Hippocampal formation (tissue), 2 donors: ENCODE measurements at places on chromosomes 4 and X.

DNA sequence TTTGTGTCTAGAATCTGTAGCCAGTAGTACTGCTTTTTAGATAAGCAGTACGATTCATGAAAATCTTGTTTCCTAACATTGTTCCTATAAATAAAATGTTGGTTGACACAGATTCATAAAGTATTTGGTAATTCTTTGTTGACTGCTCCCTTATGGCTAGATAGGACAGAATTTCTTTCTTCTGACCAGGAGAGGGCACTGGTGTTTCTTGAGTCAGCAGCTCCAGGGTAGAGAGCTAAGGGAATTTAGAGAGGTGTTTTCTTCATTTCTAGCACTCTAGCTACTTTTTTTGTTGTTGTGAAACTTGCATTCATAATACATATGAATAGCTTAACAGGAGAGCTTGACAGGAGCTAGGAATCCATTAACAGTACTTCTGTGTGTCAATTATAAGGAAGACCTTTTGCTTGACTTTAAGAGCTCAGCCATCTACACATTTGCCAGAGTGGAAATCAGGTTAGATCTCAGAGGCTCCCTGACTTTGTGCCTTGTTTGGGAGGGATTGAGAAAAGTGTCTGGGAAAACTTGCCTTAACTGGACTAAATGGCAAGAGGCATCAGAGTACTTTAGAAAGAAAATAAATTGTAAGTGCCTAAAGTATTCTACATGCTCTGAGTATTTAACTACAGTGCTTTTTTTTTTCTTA, 756.1 kb downstream of the SH3BGRL start:
- DNase-seq: peak; percentile 32

- no peak for DNase-seq
These were observed 94.7 kb upstream of the SPRY1 start for GRCh38 chr4:123301923-123302322.

DNA sequence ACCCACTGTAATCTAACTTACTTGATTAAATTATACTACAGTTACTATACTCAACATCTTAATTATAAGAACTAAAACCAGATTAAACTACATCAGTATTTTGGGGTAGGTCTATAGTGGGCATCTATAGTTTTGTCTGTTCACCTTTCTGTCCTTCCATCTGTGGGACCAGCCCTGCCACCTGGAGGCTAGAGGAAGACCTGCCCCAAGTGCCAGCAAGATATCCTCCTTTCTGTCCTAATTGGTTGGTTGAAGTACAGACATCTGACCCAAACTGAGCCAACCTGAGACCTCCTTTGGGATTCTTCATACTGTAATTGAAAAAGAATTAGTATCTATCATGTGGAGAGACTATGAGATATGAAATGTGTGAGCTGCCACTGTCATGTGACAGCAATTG, 172.2 kb upstream of the TLL1 start:
- no peak for DNase-seq

GRCh38 chr4:79588679-79589078, 180.7 kb upstream of the GK2 start:
- no peak for DNase-seq

- DNase-seq: no peak
These were observed 91.5 kb downstream of the HPRT1 start for GRCh38 chrX:134551376-134552048.

- no peak for DNase-seq
These were observed 497 bp downstream of the HPGD start for GRCh38 chr4:174521800-174522182.

DNA sequence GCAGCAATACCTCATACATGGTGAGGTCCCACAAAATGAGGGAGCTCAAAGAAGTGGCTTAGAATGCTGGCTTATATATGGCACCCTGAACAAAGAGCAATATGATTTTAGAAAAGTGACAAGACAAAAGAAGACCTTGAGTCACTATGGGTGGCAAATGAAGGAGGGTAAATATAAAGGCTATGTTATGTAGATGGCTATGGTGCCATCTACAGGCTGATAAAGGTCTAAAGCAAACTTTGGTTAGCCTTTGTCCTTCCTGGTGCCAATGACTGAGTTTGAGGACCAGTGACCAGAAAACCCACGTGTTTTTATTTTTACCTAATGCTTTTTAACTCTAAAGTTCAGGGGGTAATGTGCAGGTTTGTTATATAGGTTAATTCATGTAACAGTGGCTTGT, 151.8 kb downstream of the CCNG2 start:
- no peak for DNase-seq

DNA sequence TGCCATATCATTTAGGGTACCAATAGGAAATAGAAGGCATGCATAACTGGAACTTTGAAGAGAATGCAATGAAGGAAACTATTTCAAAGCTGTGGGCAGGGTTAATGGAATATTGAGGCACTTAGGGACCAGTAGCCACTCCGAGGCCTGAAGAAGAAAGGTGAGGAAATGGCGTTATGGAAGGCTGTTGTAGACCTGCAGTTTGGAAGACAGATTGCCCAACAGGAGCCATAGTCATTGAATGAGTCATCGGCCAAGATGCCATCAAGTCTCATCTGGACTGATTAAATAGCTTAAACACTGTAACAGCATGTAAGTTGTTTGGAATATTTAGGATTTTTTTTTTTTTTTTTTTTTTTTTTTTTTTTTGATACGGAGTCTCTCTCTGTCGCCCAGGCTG, 11.6 kb downstream of the CXCL13 start:
- DNase-seq: no peak

GRCh38 chrX:34437586-34437985, 219.5 kb downstream of the TMEM47 start:
- DNase-seq: no peak
